GM20000 (cell line): ENCODE measurements at places on chromosomes 6 and 20.

DNA sequence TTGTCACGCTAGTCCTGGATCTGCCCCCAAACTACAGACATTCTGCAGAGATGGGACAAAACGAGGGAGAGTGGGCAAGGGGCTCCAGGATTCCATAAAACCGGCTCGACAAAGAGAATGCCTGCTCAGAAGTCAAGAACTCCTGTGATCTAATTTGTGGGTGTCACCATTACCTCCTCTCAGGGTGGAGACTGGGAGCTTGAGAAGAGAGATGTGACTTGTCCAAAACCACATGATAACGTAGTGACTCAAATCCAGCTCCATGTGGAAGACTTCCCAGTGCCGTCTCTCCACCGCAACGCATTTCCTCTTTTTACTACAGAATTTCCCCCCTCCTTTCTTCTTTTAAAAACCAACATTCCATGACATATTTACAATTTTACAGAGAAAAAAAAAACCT lies 44.3 kb downstream of the TRERF1 start:
- DNase-seq = no peak

DNA sequence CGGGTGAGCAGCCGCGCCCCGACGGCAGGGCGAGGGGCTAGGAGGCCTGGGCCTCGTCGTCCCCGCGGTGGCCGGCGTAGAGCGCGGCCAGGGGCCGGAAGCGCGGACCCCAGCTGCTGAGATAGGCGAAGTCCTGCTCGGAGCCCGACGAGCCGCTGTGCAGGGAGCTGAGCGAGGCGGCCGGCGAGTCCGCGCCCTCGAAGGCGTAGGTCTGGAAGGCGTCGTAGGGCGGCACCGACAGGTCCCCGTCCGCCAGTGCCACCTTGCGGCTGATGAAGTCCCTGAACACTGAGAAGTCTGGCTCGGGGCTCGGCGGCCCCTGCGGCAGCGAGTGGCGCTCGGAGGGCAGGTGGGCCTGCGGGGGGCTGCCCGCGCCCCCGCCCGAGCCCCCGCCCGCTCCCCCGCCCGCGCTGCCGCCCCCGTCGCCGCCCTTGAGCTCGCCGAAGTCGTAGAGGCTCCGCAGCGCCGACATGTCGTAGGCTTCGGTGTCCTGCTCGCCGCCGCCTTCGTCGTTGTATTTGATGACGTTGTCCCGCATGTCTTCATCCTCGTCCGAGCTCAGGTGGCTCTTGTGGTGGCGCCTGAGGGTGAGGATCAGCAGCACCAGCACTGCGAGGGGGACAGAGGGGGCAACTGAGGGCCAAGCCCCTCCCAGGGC lies 56.5 kb downstream of the CD40 start:
- DNase-seq = peak; percentile 96

GRCh38 chr6:2760882-2761842 lies 4.0 kb upstream of the WRNIP1 start:
- DNase-seq = no peak

- DNase-seq = no peak
Observed at GRCh38 chr6:106528521-106528920, 100.8 kb downstream of the RTN4IP1 start.

DNA sequence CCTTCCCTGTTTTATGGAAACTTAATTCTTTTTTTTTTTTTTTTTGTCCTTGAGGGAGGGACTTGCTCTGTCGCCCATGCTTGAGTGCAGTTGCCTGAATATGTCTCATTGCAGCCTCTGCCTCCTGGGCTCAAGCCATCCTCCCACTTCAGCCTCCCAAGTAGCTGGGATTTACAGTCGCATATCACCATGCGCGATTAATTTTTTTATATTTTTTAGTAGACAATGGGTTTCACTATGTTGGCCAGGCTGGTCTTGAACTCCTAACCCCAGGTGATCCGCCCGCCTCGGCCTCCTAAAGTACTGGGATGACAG lies 654 bp downstream of the TMEM14C start:
- no peak for DNase-seq

DNA sequence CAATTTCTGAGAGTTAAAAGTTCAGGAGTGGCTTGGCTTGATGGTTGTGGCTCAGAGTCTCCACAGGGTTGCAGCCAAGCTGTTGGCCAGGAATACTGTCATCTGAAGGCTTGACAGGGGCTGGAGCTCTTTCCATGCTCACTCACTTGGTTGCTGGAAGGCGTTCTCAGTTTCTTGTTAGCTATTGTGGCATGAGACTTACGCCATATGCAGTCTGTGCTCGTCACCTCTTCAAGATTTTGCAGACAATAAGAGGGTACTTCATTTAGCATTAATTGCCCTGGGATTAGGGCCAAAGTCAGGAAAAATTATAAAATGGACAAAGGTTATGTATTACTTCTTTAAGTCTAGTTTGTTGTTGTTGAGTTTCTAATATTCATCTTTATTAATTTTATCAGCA lies 380.6 kb upstream of the MAP3K7 start:
- no peak for DNase-seq

- DNase-seq = no peak
Observed at GRCh38 chr6:109013656-109014305, 80.9 kb downstream of the SESN1 start.

DNA sequence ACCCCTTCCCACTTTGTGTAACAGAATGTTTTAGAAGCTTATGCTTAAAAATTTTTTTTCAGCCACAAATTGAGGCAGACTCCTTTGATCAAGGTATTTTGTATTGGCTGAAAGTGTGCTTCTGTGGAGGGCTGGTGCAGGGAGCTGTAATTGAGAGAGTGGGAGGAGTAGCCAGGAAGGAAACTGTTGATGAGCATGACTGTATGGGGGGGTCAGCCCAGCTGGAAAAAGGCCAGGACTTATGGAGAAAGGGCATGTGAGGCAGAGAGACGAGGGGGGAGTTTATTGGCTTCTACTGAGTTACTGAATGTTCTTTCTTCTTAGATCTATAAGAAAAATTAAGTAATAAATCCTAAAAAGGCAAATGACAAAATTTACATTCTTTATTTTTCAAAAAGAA lies 13.4 kb downstream of the RFPL4B start:
- DNase-seq = no peak

DNA sequence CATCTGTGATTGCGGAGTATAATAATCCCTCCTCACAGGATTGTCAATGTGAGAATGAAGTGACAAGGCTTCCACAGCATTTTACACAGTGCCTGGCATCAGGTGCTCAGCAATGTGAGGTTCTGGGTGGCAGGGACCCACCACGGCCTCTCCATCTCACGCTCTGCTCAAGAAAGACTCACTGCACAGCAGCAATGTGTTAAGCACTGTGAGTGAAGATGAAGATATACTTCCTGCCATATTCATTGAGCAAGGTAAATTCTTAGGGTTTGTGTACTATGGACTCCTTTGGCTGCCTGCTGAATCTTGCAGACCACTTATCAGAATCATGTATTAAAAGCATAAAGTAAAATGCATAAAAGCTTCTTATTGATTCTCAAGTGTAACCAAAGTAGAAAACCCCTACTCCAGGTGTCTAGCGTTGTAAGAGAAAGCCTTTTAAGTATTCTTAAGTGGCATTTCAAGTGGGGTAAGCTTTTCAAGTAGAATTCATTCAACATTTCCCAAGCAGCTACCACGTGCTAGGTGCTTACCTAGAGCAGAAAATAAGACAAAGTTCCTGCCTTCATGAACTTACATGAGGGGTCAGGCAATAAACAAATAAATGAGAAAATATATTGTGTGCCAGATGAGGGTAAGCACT lies 17.0 kb upstream of the MEP1A start:
- DNase-seq = no peak

GRCh38 chr6:34496103-34496685 lies 30.3 kb downstream of the PACSIN1 start:
- DNase-seq = no peak

GRCh38 chr6:36904114-36904513 lies 18.4 kb downstream of the C6orf89 start:
- DNase-seq = no peak

DNA sequence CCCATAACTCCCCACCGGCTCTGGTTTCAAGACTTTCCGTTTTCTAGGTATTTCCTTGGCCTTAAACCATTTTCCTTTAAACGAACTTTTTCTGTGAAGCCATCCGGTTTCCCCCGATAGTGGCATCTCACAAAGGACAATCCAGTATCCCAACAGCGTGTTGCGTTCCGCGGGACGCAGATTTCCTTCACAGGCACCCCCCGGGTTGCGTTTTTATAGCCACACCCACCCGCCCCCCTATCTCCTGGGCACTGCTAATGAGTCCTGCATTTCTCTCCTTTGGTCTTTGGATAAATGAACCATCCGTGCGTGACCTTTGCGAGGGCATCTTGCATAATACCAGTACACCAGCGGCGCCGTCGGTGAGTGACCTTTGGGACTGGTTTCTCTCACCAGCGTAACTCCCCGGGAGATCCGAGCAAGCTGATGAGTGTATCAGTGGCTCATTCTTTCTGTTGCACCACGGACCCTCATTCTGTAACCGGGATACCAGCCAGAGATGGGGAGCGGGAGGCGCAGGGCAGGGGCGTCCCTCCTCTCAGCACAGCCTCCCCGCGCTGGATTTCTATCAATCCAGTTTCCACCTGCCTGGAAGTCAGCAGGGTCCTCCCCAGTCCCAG lies 586 bp upstream of the NQO2 start:
- DNase-seq = no peak

DNA sequence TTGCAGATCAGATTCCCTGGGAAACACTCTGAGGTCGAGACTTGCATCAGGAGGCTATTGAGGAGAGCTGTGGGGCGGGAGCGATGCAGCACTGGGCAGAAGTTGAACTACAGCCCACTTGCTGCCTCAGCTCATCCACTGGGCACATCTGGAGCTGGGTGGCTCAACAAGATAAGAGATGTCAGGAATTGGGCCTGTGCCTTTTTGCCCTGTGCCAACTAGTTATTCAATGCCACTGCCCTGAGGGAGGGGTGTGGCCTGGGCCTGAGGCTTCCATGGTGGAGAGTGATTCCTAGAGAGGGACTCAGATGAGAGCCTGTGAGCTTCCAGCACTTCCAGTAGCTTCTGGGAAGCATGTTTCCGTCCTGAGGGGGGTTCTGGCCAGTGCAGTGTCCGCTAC lies 32.7 kb downstream of the BRPF3 start:
- DNase-seq = no peak

- DNase-seq = no peak
Observed at GRCh38 chr6:31969712-31970603, 2.0 kb downstream of the DXO start.

GRCh38 chr6:109455437-109456110 lies at the start of gene MICAL1:
Gene MICAL1, minus strand, starts transcription at chr6:109455772. Its CDS starts 1,576 bp downstream, at chr6:109454196.
- DNase-seq = peak; percentile 89

DNA sequence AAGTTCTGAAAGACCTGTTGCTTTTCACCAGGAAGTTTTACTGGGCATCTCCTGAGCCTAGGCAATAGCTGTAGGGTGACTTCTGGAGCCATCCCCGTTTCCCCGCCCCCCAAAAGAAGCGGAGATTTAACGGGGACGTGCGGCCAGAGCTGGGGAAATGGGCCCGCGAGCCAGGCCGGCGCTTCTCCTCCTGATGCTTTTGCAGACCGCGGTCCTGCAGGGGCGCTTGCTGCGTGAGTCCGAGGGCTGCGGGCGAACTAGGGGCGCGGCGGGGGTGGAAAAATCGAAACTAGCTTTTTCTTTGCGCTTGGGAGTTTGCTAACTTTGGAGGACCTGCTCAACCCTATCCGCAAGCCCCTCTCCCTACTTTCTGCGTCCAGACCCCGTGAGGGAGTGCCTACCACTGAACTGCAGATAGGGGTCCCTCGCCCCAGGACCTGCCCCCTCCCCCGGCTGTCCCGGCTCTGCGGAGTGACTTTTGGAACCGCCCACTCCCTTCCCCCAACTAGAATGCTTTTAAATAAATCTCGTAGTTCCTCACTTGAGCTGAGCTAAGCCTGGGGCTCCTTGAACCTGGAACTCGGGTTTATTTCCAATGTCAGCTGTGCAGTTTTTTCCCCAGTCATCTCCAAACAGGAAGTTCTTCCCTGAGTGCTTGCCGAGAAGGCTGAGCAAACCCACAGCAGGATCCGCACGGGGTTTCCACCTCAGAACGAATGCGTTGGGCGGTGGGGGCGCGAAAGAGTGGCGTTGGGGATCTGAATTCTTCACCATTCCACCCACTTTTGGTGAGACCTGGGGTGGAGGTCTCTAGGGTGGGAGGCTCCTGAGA lies at the start of gene HFE:
TSS of gene HFE (plus strand) at position 146 of the 832 bp plus-strand sequence. CDS start at position 158, 12 bp downstream.
- peak; percentile 27 for DNase-seq

- no peak for DNase-seq
Observed at GRCh38 chr6:20539387-20539786, 5.1 kb downstream of the CDKAL1 start.

DNA sequence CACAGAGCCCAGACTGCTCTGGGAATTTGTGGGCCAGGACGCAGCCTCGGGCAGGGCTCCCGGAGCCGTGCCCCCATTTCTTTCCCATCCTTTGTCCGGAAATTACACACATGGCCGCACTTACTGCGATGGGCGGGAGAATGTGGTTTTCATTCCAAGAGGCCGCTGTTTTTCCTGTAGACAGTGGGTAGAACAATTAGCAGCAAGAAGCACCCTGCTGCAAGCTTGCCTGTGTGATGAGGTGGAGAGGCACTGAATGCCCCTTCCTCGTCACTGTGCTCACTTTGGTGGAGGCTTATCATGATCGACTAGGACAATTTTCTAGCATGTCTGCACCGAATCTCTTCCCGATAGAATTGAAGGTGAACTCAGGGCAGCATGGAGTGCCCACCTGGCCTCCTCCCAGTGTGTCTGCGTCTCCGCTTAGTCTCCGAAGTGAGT lies 102.8 kb downstream of the DACT2 start:
- no peak for DNase-seq

DNA sequence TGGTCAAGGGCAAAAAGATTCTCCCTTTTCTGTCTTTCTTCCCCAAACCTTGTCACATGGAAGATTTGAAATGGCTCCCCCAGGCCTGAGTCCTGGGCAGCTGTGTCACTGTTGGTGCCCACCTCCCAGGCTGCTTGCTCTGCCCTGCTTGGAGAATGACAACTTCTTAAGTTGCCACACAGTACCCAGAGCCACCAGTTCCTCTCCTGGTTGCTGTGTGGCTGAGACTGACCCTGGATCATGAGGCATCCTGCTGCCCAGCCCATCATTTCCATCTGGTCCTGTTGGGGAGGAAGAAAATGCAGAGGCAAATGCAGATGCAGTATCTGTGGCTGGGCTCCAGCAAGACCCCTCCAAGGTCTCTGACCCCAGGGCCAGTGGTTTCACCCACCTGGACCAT lies 113.7 kb downstream of the PHACTR3 start:
- no peak for DNase-seq

- DNase-seq = peak; percentile 83
Observed at GRCh38 chr6:13924949-13925881, at the start of gene RNF182. Gene RNF182, plus strand, starts transcription at chr6:13924952. Its CDS starts 52,168 bp downstream, at chr6:13977120.

DNA sequence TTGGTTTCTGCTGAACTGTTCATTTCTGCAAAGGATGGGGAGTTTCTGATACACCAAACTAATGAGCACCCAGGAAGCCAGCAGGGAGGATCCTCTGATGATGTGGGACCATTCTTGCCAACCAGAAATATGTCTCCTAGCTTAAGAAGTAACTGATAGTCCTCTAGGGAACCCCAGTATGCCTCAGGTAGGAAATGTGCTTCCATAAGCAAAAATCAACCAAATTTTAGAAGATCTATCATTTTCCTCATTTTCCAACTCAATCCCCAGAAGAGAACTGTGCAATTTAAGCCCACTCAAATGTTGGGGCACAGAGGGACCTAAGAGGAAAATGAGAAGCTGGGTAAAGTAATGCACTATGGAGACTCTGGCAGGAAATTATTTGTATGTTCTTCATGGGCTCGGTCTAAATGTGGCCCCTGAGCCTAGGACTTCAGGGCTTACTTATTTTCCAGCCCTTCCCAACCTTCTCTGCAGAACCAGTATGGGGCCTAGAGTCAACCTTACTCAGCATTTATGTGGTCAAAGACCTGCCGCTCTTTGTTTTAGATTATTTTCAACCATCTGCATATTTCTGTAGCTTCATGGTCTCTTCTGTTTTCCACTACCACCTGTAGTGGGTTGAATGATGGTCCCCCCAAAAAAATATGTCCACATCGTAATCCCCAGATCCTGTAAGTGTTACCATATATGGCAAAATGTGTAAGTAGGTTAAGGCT lies 359.8 kb upstream of the CDH4 start:
- DNase-seq = no peak
